GM20000 (cell line): ENCODE measurements at places on chromosomes 6 and 20.

GRCh38 chr20:44688053-44688625, 27.0 kb upstream of the CCN5 start:
- DNase-seq: no peak

GRCh38 chr6:108074359-108075144, at the start of gene OSTM1:
Gene OSTM1 (minus strand): TSS chr6:108074741. CDS start chr6:108074651, 90 bp downstream.
- DNase-seq: peak; percentile 100

- DNase-seq: no peak
These were observed 1.6 kb downstream of the FOXP4 start for GRCh38 chr6:41547799-41548097.

DNA sequence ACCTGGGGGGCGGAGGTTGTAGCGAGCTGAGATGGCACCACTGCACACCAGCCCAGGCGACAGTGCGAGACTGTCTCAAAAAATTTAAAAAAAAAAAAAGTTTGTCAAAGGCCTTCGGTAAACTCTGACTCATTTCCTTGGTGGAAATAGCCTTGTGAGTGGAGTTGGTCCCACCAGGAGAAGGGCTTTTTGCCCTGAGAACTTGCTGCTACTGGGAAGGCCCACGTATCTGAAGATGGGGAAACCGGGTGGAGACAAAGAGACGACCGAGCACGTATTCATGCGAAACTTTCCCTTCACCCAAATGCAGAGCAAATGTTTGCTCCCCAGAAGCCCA, 51.7 kb downstream of the SLC22A23 start:
- no peak for DNase-seq

- DNase-seq: no peak
These were observed 87.8 kb upstream of the CCDC28A start for GRCh38 chr6:138685781-138686180.

DNA sequence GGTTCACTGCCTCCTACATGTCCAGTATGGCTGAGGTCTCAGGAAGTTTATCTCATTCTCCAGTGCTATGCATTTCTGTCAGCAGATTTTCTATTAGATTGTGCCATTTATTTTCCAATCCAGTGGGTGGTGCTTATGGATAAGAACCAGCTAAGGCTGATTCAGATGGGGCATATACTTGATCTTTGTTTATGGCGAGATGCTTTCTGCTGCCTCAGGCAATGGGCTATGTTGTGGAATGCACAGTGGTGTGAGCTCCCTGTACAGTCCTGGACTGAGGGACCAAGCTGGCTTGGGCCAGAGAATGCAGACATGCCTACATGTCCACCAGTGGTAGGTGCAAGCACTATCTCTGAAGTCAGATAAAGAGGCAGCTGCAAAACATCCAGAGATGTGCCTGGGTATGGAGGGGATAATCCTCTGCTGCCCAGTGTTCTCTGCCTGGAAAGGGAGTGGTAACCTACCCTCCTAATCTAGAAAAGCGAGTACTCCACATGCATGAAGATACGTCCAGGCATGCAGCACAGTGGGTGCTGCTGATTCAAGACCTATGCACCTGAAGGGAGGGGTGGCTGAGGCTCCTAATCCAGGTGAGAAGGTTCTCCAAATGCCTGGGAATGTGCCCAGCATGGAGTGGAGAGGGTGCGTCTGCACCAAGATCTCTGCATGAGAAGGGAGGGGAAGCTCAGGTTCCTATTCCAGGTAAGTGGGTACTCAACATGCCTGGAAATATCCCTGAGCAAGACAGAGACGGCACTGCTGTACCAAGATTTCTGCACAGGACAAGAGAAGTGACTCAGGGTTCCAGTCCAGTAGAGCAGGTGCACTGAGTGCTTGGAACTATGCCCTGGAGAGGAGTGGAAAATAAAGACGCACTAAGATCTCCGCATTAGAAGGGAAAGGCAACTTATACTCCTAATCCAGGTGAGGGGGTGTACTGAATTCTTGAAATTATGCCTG, 9.4 kb downstream of the CST4 start:
- no peak for DNase-seq

- no peak for DNase-seq
These were observed 554.9 kb downstream of the MAFB start for GRCh38 chr20:40134176-40134575.

DNA sequence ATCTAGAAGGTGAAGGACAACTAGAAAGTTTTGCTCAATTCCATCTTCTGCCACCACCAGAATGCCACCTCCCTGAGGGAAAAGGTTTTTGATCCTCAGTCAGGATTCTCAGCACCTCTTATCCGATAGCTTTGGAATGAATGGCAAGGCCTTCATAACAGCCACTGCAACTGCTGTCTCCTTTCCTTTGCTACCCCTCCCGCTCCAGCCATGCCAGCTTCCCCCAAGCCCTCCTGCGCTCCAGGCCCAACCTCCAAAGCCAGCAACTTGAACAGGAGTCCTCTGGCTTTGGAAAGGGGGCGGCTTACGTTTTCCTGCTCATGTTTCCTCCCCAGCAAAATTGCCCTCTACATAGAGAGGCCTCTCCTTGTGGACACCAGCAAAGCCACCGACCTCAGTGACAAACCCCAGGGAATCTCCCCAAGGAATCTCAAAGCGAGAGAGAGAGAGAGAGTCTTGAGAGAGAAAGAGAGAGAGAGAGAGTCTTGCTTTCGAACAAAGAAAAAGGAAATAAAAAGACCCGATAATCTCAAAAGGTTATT, 420 bp upstream of the BTN2A1 start:
- DNase-seq: no peak

GRCh38 chr20:23820493-23820892, 6.0 kb downstream of the CST2 start:
- no peak for DNase-seq

- no peak for DNase-seq
These were observed 17.4 kb downstream of the HFE start for GRCh38 chr6:26104457-26105108.

DNA sequence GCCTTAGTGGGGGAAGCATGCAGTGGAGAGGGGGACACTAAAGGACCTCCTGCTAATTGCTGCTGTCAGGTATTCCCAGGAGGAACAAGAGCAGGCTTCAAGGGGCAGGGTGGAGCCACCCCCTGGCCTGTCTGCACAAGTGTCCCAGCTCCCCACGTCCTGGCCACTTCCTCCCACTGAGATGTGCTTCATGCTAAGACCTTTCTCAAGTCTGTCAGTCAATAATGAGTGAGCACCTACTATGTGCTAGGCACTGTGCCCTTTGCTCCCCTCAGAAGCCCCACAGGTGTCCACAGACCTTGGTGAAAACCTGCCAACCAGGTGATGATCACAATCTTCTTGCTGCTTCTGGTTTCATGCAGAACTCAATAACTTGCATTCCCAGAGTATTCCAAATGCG, 147.9 kb downstream of the UNC5CL start:
- no peak for DNase-seq

GRCh38 chr6:163386329-163386908, 28.1 kb upstream of the QKI start:
- no peak for DNase-seq

DNA sequence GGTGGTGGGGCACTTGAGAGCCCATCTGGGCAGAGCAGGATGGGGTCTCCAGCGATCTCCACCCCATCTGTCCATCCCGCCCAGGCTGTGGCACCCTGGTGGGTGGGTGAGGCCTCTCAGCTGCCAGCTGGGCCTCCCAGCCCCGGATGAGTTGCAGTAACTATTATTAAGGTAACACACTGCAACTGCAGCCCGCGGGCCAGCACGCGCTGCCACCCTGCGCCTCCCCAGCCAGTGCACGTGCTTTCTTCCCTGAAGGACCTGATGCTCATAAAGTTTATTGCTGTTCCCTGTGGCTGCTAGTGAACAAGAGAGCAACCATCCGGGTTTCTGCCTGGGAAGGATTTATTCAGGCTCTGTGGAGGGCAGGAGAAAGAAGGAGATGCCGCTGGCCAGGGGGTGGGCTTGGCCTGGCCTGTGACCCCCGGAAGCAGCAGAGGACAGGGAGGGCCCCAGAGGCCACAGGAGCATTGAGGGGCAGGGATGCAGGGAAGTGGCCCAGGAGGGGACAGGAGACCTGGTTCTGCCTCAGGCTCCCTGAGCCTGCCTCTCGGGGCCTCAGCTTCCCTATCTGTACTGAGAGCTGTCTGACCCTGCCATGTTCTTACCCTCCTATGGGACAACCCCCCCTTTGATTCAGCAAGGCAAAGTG, 1.7 kb downstream of the IP6K3 start:
- DNase-seq: no peak

DNA sequence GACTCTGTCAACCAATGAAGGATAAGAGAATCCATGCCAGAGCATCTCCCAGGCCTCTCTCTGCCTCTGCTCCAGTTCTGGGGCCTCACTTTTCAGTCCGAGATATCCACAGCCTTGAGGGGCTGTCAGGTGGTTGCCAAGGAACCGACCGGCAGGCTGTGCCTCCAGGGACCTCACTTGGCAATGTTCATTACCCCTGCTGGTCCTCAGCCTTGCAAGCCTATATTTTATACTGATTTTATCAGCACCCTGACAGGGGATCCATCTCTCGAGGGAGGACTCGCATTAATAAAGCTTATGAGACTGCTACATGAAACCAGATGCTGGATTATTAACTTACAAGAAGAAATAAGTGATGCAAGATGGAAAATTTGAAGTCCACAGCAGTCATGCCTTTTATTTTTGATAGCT, 39.9 kb downstream of the TMC2 start:
- DNase-seq: no peak

DNA sequence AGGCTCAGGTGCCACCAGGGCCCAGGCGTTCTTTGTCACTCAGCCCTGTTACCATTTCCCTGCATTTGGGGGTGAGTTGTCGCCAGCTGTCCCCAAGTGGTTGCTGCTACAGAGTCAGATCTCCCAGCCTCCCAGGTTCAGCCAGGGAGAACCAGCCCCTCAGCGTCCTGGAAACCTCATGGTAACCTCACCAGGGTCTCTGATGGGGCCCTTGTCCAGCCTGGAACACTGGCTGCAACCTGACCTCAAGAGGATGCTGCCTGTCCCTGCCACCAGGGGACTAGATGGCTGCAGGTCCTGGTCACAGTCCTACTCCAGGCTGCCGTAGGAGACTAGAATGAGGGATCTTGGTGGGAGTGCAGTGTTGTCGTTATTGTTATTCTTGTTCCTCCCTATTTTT, 228.3 kb upstream of the PDE10A start:
- DNase-seq: no peak

DNA sequence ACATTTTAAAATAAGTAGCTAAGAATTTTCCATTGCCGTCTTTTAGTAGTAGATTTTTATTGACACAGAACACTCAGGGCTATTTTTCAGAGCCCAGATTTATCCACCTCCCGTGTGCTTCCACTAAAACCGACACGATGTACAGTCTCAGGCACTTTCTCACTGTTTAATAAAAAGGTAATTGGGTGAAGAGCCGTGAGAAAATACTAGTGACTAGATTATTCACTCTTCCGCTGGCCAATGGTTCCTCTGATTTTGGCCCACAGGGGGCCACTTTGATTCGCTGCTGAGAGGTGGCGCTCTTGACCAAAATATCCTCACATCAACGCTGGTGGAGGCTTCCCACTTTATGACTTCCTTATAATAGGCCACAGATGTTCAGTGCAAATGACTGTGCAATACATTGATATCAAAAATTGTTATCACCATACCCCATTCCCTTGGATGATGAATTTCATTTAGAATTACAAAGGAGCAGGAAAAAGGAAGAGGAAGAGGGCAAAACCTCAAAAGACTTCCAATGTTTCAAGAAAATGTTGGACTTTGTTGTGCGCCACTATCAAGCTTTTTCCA, 12.3 kb upstream of the HDDC2 start:
- peak; percentile 50 for DNase-seq

DNA sequence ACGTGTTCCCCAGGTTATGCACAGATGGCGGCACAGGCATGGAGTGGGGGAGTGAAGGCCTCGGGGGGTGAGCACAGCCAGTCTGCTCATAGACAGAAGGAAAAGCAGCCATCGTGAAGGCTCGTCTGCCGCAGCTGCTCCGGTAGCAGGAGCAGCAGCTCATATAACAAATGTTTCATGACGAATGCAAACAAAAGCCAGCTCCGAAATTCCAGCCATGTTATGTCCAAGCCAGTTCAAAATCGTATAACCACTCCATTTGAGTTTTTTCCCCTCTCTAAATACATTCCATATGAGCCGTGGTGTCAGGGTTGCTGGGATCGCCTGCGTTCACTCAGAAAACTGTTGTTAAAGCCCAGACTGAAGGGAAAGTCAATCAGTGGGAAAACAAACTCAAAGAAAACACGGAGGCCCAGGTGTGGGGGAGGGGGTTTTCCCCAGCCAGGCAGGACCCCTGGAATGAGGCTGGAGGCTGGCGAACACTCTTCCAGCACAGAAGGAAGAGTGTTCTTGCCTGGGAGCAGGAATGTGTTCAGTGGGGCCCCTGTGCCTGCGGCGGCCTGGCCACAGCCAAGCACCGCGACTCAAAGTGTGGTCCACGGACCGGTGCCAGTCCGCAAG, 280.4 kb upstream of the TAB2 start:
- no peak for DNase-seq

DNA sequence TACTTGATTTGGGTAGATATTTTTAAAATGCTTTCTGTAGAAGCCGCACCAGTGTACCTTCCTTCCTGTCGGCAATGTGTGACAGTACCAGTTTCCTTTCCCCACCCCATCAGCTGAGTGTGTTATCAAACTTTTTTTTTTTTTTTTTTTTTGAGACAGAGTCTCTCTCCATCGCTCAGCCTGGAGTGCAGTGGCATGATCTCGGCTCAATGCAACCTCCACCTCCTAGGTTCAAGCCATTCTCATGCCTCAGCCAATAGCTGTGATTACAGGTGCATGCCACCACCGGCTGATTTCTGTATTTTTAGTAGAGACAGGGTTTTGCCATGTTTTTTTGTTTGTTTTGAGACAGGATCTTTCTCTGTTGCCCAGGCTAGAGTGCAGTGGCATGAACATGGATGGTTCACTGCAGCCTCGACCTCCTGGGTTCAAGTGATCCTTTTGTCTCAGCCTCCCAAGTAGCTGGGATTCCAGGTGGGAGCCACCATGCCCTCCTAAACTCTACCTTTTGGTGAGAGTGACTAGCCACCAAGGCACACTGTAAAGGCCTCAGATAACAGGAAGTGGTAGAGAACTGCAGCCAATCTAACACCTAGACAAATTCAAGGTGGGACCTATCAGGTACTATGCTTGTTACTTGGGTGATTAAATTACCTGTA, 26.5 kb upstream of the ZBTB22 start:
- peak; percentile 57 for DNase-seq
